ENCODE measurements at places on chromosomes 1 and 21.

GRCh38 chr1:225852413-225853124, 29.6 kb downstream of the TMEM63A start:
- no peak for DNase-seq

- peak; percentile 31 for DNase-seq
These were observed 13.0 kb upstream of the CD48 start for GRCh38 chr1:160724465-160725242.

DNA sequence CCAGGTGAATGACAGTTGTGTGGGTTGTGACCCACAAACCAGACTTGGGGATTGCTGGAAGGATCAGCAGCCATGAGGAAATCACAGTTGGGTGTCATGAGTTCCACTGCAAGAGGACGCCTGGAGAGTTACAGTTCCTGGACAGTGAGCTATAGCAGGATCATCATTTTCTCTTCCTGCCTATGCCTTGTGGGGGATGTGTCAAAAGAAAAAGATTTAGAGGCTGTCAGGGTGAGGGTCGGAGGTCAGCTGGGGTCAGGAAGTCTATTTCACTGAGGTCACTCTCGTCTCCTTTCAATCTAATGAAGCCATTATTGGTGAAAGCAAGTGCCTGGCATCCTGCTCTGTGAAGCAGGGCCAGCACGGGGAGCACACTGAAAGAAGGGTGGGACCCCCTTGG, 7.0 kb upstream of the LIN28A start:
- DNase-seq: no peak

GRCh38 chr1:153560771-153561465, 4.7 kb downstream of the S100A2 start:
- DNase-seq: no peak

DNA sequence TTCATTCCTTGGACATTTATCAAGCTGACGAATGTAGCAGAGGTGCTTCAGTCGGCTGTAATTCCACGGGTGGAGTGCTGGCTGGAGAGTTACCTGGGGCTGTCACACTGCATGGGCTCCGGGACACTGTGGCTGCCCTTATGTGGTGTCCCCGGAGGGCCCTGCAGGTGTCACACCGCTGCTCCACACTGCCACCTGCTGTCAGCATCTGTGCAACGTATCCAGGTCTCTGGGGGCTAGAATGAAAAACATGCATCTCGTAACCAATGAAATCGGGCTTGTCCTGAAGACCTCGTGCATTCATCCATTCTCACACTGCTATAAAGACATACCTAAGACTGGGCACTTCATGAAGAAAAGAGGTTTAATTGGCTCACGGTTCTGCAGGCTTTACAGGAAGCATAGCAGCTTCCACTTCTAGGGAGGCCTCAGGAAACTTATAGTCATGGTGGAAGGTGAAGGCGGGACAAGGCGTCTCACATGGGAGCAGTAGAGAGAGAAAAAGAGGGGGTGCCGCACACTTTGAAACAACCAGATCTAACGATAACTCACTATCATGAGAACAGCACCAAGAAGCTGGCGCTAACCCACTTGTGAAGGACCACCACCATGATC, 46.7 kb upstream of the PCBP3 start:
- DNase-seq: peak; percentile 85

- no peak for DNase-seq
These were observed 24.5 kb upstream of the LRRC8C start for GRCh38 chr1:89608319-89608983.

DNA sequence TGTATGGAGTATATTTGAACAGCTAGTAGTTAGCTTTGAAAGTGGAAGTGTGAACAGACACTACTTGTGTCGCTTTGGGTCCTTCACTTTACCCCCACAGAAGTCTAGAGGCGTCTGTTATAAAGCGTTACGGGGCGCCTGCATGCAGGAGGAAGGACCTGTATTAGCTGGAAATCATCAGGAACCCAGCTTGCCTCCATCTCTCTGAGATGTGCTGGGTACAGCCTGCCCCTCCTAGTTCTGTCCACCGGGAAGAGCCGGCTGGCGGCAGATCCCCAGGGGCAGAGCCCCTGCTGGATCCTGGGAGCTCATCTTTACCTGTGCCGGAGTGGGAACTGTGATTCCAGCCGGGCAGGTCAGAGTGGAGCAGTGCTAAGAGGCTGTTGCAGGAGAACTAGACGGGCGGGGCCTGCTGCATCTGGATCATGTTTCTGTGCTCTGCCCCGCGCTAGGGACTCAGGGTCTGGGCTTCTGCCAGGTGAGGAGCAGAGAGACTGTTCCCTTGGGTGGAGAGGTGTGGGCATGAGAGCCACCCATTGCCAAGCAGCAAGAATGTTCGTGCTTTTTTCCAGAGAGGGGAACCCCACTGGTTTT, 22.3 kb upstream of the SPSB1 start:
- DNase-seq: no peak

DNA sequence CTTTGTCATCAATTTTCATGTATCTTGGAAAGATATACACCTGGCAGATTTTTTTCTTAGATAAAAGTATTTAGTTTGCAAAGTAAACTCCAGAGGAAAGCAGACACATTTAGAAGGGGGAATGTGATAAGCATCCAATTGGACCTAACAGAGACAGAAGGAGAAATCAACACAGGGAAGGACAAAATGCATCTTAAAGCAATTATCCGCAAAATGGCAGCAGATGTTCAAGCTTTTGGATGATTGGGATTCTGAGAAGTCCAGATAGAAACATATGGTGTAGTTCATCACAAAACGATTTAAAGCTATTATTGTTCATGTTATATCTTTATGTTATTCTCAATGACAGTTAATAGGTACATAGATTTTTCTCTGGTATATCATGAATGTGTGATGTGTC, 1153.1 kb upstream of the B3GALT2 start:
- DNase-seq: no peak

- DNase-seq: peak; percentile 32
These were observed 30.4 kb downstream of the TRIM11 start for GRCh38 chr1:228376262-228376628.

DNA sequence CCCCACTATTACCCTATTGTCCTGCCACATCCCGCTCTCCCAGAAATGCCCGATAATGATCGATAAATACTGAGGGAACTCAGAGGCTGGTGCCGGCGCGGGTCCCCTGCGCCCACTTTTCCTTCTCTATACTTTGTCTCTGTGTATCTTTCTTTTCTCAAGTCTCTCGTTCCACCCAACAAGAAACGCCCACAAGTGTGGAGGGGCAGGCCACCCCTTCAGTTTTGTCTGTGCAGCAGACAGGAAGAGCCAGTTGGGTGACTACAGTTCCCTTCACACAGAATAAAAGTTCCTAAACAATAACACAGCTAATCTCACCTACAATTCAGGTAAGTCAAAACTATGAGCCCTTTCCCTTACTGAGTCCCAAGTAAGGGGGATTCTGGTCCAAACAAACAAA, 423.7 kb downstream of the SMYD3 start:
- DNase-seq: no peak

GRCh38 chr1:95042286-95042685, 30.5 kb downstream of the ALG14 start:
- no peak for DNase-seq

- DNase-seq: no peak
These were observed 6.4 kb downstream of the IL6R start for GRCh38 chr1:154411525-154411924.

GRCh38 chr1:187854457-187854856, 1025.7 kb downstream of the PLA2G4A start:
- no peak for DNase-seq

DNA sequence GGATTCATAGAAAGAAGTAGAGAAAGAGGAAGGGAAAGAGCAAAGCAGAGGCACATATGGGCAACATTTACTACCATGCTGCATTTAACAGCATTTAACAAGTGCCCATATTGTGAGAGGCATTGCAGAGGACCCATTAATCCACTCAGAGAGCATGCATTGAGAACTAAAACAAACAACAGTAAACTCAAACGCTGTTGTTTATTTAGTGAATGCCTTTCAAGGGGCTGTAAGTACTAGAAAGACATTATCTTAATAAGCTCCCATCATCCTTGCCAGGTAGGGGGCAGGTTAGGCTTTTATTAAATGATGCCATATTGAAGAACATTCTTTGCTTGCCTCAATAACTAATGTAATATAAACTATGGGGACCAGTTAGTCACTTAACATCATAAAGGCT, 254.3 kb upstream of the DAB1 start:
- no peak for DNase-seq

- no peak for DNase-seq
These were observed 30.9 kb downstream of the GPR137B start for GRCh38 chr1:236173174-236173767.

DNA sequence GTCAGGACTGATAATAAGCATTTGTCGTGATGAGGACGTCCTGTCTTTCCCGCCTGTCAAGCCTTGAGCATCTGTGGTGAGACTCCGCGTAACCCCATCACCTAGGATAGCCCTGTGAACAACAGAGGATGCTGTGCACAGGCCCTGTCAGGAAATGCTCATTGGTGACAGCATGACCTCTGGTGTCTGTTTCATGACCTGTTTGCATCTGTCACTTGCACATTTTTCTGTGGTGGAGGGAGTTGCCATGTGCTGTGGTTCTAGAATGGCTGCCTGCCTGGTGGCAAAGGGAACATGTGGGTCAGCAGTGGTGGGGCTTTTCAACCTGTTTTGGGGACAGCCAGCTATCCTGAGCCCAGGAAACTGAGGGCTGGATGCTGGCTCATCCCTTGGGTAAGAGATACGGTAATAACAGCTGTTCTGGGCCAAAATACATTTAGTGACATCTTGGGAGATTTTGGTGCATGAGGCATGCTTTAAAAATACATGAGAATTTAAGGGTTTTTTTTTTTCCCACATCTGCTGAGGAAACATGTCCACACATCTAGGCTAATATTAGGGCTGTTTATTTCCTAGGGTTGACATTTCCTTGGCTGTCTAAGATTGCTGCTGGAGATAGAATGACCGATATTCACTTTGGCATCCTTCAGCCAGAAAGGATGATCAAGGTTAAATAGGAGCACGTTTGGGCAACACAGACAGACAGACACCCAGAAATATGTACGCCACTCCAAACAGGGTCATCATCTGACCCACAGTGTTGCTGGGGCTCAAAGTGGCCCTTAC, 52.9 kb downstream of the KCNC4 start:
- DNase-seq: peak; percentile 14

- no peak for DNase-seq
These were observed 14.4 kb upstream of the FNBP1L start for GRCh38 chr1:93433407-93433961.

GRCh38 chr21:38351961-38352521, 95.2 kb downstream of the KCNJ15 start:
- DNase-seq: no peak

DNA sequence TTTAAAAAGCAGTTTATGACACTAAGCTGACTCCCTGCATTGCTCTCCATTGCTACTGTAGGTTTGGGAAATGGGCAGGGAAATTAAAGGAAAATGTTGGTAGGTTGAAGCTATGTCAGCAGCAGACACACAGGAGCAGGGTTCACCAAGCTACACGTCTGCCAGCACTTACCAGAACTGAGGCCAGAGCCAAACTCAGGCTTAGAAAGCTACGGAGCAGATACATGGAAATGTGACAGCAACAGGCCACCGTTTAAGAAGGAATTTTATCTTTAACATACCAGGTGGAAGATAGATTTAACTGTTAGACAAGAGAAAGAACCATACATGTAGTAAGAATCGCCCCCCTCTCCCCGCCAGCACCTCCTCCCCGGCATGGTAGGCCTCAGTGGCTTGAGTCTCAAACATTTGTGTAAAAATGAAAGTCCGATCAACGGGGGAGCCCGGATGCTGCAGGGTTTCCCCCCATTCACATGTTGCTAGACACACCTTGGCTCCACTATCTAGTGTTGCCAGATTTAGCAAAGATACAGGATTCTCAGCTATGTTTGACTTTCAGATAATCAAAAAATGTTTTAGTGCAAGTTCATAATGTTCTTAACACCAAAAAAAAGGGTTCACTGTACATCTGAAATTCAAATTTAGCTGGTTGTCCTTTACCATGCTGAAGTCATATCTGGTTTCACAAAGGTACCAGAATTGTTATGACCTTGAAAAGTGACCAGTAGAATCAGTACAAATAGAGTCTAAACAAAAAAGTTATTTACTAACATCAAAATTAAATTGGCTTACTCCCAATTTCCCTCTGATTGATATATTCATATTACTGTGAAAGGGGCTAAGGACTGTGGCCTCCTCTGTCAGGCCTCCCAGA, 6.7 kb downstream of the OR2T11 start:
- no peak for DNase-seq

- DNase-seq: no peak
These were observed 7.0 kb downstream of the KCND3 start for GRCh38 chr1:111982428-111982827.

DNA sequence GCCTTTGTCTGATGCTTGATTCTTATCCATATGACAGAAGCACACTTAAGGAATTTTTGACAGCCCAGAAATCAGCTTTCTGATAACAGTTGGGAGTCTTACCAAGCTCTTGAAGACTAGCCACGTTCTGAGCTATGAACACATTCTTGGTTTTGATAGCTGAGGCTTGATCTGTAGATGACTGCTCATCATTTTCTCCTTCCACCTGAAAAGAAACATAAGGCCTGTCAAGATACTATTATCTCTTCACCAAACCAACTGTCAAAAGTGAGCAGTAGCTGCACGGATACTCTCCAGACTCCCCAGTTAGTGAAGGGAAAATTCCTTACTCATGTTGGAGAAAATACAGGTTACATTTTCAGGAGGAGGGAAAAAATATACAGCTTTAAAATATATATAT, 12.2 kb downstream of the UBR4 start:
- peak; percentile 53 for DNase-seq

DNA sequence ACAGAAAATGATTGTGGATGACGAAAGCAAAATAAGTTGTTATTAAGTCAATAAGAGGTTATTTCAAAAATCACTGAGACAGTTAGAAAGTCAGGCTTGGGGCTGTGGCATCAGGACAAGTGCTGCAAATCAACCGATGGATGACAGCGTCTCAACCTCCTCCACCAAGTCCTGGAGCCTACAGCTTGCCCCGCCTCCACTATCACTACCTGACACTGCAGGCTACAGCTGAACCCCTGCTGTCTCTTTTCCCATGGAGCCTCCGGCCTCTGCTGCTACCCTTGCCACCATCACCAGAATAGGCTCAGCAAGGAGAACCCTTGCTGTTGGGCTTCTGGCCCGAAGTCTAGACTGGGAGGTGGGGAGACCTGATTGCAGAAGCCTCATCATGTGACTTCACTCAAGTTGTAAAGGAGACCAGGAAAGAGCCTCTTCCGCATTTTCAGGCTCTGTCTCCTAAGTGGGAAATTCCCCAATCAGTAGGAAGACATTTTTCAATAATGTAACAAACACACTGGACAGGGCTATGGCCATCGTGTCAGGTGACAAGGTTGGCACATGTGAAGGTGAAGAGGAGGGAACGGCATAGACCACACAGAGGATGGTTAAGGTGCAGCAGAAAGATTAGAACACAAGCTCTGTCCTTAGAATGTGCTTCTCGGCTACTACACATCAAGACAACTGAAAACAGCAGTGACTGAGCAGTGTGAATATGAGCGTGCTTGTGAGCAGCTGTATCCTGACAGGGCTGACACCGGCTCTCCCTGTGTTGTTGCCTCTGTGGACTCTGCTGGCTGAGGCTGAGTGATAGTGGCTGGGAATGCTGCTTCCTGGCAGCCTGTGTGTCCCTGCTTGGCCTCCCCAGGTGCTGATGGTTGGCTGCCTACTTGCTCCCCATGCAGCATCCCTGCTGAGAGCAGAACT, 660.7 kb downstream of the PTPRU start:
- no peak for DNase-seq

GRCh38 chr1:2046174-2046917, 3.9 kb upstream of the PRKCZ start:
- peak; percentile 55 for DNase-seq

GRCh38 chr1:22643928-22644327, 495 bp downstream of the C1QC start:
- DNase-seq: no peak

Measured in hematopoietic multipotent progenitor cell treated with erythropoietin and hydrocortisone succinate and interleukin-3 and kit ligand, for 6 days (in vitro differentiated cells).